ENCODE measurements at places on chromosomes 2 and 18.

GRCh38 chr2:119468154-119468955 lies 36.7 kb downstream of the TMEM37 start:
- peak; percentile 48 for DNase-seq

DNA sequence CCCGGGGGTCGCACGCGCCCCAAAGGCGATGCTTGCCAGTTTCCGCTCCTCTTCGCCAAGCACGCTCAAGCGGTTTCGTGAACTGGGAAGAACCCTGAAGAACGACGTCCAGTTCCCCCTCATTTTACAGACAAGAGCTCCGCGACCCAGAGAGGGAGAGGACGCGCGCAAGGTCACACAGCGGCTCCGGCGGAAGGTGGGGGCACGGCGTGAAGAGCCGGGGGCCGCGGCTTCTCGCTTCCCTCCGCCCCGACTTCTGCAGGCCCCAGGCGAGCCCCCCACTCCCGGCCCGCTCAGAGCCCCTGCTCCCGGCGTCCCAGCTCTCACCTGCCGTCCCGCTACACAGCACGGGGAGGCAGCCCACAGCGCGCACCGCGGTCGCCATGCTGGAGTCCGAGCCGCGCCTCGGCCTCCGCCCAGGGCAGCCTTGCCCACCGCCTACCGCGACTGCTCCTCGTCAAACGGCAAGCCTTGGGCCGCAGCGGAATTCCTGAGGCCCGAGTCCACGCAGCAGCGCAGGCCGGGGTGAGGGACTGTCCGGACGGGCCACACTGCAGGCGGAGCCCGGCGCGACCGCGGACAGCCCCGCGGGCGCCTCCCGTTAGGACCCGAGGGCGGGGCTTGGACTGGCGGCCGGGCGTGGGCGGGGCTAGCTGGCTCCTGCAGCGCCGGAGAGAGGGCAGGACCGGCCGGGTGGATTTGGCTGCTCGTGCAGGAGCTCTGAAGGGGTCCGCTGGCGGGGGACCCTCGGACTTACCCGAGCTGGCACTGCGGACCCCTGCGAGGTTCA lies at the start of gene MRPS5:
Gene MRPS5, minus strand, starts transcription at position 402 of the 790 bp plus-strand sequence. Its CDS starts 17 bp downstream, at position 385.
- DNase-seq: peak; percentile 66

DNA sequence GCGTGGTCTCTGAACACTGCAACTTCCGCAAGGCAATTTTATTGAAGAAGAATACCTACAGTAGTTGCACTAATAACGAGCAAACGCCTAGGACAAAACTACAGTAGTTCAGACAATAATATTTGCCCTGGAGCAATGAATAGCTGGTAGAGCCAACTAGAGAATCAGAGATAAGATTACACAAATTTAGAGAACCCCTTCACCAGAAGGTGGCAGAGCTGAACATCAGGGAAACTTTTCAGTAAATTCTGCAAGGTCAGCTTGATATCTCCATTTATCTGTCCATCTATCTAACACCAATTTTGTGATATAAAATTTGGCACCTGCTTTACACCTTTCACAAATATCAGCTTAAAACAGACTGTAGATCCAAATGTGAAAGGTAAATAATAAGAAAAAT lies 43.8 kb downstream of the CDH19 start:
- peak; percentile 27 for DNase-seq

DNA sequence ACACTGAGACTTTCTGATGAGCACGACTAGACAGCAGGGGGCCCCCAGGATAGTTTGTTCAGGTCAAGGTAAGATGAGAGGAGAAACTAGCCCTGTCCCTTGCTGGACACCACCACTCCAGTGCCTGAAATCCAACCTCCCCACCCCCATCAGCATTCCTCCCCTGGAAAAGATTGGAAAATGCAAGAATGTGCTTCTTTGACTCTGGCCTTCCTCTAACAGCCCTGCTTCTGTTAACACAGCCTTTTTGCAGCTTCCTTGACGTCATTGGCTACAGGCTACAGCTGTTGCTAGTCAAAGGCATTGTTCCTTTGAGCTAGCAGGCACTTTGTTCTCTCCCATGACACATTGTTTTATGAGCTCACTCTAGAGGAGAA lies 20.1 kb upstream of the LTBP1 start:
- DNase-seq: peak; percentile 23

DNA sequence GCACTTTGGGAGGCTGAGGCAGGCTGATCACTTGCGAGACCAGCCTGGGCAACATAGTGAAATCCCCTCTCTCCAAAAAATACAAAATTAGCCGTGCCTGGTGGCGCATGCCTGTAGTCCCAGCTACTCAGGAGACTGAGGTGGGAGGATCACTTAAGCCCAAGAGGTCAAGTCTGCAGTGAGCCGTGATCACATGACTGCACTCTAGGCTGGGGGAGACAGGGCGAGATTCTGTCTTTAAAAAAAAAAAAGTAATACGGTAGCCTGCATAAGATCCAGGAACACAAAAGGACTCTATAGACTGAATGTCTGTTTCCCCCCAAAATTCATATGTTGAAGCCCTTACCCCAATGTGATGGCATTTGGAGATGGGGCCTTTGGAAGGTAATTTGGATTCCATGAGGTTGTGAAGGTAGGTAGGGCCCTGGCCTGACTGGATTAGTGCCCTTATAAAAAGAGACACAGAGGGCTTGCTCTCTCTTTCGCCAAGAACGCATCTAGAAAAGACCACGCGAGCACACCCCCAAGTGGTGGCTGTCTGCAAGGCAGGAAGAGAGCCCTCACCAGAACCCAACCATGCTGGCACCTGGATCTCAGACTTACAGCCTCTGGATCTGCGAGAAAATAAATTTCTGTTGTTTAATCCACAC lies 17.0 kb downstream of the MBOAT2 start:
- DNase-seq: no peak

- no peak for DNase-seq
Observed at GRCh38 chr18:58756148-58756547, 84.9 kb downstream of the MALT1 start.

DNA sequence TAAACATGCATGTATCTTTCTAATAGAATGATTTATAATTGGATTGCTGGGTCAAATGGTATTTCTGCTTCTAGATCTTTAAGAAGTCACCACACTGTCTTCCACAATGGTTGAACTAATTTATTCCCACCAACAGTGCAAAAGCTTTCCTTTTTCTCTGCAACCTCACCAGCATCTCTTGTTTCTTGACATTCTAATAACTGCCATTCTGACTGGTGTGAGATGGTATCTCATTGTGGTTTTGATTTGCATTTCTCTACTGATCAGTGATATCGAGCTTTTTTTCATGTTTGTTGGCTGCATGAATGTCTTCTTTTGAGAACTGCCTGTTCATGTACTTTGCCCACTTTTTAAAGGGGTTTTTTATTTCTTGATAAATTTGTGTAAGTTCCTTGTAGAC lies 182.5 kb downstream of the ANKRD44 start:
- no peak for DNase-seq

- DNase-seq: peak; percentile 40
Observed at GRCh38 chr2:226888971-226889370, 53.1 kb downstream of the RHBDD1 start.

- no peak for DNase-seq
Observed at GRCh38 chr18:11667578-11667977, 21.5 kb upstream of the GNAL start.

DNA sequence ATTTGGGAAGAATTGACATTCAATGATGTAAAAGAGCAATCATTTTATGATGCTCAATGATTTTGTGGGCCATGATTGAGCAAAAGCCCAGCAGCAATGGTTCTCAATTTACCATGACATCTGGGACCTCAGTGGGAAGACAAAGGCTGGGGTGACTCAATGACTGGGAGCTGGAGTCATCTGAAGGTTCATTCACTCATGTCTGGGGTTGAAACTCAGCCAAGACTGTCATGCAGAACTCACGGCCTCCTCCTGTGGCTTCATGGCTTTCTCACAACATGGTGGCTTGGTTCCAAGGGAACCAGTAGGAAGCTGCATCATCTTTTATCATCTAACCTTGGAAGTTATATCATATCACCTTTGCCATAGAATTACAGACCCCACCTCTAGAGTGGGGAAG lies 45.1 kb upstream of the CD226 start:
- peak; percentile 37 for DNase-seq

GRCh38 chr2:31693882-31694281 lies 113.1 kb upstream of the SRD5A2 start:
- peak; percentile 14 for DNase-seq

Measured in iris pigment epithelial cell (primary cell).